ENCODE measurements at places on chromosomes 5 and 9.

GRCh38 chr5:81140943-81141342 lies 92.2 kb upstream of the CKMT2 start:
- no peak for DNase-seq

DNA sequence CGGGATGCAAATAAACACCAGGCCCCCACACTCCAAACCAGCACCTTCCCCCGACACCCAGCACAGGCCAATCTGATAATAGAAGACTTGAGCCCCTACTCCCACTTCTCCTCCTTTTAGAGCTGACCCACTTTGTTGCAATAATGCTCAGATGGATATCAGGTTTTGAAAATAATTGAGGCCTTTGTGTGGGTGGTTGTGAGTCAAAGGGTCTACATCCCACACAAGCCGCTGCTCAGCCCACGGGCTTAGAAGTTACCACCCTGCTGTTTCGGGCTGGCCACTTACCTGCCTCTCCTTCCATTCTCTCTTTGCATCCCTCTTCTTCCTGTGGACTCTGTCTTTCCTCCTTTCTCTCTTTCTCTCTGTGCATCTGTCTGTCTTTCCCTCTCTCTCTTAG lies 36.2 kb upstream of the FOXI1 start:
- DNase-seq = no peak

GRCh38 chr5:91272858-91273257 lies 110.3 kb downstream of the ARRDC3 start:
- DNase-seq = no peak

DNA sequence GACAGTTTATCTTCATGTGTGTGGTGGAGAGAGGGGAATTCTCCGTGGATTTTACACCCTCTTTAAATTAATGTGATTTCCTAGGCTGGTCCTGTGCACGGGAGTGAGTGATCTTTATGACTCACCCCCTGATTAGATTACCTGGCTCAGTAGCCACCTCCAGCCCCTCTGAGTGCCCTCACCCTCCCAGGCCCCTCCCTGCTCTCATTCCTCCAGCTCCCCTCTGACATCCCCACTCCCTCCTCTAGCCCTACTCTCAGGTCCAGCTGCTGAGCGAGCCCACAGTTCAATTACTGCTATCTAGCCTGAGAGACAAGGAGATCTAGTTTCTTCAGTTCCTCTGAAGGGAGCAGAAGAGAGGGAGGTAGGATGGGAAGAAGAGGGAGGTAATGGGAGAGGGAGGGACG lies 61.8 kb upstream of the ARAP3 start:
- DNase-seq = no peak

DNA sequence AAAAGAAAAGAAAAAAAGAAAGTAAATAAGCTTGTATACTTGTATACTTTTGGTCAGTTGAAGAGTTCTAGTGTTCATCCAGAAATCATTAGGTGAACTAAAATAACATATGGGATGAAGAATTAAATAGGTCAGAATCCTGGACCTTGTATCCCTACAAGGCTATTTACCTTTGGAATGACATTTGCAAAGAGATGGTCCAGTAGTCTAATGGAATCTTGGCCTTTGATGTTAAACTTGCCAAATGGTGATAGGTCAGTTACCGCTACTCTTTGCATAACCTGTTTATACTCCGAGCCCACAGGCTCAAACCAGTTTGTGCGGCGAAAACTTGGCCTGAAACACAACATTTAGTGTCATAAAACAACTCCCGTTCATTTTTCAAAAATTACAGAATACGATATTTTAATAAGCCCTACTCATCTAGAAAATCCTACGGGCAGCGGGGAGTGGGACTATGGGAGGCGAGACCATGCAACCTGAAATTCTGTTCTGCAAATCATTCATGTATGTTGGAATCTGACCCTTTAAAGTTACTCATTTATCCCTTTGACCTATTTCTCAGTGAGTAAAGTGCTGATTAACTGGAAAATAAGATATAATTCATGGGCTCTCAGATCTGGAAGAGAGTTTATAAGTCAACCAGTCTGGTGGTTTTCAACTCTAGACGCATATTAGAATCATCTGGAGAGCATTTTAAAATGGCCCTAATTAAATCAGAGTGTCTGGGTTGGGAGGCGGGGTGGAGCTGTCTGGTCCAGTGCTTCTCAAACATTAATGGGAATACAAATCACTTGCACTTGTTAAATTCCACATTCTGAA lies 38.6 kb downstream of the DMGDH start:
- no peak for DNase-seq

DNA sequence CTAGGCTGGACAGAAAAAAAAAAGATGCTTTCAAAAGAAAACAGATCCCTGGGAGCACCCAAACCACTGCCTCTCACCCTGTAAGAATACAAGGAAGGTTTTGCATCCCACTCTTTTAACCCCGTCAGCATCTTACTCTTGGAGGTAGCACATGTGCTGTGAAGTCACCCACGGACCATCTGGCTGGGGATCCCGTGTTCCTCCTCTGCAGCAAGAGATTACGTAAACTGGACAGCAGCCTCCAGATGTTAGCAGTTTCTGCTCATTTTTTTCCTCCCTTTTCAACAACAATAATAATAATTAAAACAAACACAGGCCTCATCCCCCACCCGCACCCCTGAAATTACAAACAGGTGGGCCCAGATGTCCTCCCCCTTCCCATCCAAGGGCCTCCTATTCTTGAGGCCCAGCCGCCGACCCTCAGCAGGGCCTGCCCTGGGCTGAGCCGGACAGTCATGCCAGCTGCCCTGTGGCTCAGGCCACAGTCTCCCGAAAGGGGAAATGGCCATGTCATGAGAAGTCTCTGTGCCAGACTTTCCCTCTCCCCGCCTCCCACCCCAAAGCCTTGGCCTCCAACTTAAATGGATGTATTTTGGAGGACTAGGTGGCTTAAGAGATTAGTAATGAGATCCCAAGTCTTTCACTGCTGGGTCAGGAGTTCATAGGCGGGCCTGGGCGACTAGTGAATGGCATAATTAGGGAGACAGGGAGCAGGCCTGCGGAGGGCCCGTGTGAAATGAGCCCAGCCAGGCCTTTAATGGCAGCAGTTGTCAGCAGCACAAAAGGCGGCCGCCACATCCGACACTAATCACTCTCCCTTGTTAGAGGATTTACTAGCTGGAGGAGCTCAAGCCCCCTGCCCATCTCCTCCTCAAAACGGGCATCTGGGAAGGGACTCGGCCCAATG lies 165.1 kb downstream of the PAPPA start:
- no peak for DNase-seq

GRCh38 chr5:10896016-10896415 lies 135.0 kb upstream of the DAP start:
- DNase-seq = no peak

GRCh38 chr5:177431317-177432142 lies 5.1 kb downstream of the GRK6 start:
- DNase-seq = peak; percentile 72

- no peak for DNase-seq
These were observed 12.6 kb downstream of the HK3 start for GRCh38 chr5:176886336-176887251.

GRCh38 chr9:128145951-128146351 lies 3.3 kb upstream of the LCN2 start:
- no peak for DNase-seq

DNA sequence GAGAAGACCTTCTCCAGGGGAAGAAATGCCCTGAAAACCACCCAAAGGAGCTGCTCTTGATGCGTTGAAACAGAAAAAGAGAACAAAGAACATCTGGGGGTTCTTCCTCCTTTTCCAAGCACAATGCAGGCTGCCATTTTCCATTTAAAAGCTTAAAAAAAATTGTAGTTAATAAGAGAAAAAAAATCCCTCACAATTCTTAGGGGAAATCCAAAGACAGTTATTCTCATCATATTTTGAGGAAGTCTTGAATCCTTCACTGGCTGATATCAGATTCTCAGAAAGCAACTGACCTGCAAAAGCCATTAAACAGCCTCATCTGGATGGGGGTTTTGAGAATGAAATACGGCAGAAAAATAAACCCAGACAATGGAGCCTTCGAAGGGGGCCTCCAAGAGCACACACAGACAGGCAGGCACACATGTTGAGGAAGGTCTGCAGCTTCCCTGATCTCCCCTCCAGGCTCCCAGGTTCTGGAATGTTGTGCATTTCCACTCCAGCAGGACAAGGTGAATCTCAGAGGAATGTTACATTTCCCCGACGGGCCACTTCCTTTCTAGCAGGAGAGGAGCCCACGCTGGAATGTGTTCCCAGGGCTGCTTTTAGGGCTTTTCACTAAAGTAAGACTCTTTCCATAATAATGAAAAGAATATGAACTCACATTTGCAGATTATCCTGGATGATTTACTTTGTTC lies 159.4 kb upstream of the S1PR3 start:
- DNase-seq = no peak
